ENCODE measurements at places on chromosomes 7 and 10. TPM values are rescaled to one million over a fixed set of nuclear protein-coding genes. Genes with fewer than 3 reads are reported as not detected.

Gene TFPI2
- 0.41 TPM for total RNA-seq

DNA sequence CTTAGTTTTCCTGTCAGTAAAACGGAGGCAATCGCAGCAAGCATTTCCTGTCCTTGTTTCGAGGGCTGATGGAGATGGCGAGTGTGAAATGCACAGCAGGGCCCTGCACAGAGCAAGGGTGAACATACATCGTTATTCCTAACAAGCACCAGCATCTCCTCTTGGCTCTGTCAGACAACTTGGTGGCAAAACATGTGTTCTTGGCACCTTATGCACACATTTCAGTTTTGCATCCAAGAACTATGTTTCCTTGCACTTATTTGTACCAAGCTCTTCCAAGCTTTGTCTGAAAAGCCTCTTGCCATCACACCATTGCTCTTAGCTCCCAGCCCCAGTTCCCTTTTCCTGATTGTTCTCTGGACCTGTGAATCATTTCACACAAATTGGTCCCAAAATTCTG lies 132.9 kb upstream of the GRB10 start:
- no peak for DNase-seq

GRCh38 chr7:49937608-49938007 lies 155.4 kb downstream of the ZPBP start:
- no peak for DNase-seq

DNA sequence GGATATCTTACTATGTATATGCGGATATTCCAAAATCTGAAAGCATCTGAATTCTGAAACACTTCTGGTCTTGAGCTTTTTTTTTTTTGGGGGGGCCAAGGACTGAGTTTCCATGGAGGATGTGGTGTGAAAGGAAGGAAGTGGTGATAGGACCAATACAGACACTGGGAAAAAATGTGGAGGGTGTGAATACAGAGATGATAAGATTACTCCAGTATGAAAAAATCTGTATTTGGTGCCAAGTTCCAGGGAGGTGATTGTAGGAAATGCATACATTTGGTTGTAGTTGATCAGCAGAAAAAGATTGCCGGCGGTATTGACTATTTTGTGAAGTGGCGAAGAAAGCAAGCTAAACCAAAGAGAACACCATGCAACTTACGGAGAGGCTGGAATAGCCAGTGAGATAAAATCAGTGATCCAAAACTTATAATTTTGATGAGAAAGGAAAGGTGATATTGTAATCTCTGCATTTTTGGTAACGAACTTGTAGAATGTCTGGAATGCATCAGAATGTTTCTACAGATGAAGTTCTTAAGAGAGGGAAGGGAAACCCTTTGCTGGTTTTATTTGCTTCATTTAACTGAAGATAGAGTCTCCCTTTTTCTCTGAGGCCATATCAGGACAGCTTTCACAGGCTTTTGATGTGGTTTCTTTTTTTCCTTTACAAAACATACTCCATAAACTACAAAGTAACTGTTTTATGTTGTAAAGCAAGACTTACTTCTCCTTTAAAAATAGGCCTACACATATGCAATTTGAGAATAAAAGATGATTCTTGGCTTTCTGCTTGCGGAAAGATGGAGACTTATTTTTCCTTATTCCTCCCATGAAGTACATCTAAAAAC lies 6.0 kb downstream of the WDR37 start:
- no peak for DNase-seq

Gene SPDYE6
- not detected for total RNA-seq

DNA sequence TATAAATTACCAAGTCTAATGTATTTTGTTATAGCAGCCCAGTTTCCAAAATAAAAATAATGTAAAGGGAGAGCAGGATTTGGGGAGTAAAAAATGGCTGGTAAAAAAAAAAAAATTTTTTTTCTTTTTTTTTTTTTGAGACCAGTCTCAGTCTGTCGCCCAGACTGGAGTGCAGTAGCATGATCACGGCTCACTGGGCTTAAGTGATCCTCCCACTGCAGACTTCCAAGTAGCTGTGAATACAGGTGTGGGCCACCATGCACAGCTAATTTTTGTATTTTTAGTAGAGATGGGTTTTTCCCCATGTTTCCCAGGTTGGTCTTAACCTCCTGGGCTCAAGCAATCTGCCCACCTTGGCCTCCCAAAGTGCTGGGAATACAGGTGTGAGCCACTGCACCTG lies 4.8 kb upstream of the LSM8 start:
- DNase-seq: no peak

- no peak for DNase-seq
These were observed 36.6 kb upstream of the DUSP5 start for GRCh38 chr10:110461088-110461487.

DNA sequence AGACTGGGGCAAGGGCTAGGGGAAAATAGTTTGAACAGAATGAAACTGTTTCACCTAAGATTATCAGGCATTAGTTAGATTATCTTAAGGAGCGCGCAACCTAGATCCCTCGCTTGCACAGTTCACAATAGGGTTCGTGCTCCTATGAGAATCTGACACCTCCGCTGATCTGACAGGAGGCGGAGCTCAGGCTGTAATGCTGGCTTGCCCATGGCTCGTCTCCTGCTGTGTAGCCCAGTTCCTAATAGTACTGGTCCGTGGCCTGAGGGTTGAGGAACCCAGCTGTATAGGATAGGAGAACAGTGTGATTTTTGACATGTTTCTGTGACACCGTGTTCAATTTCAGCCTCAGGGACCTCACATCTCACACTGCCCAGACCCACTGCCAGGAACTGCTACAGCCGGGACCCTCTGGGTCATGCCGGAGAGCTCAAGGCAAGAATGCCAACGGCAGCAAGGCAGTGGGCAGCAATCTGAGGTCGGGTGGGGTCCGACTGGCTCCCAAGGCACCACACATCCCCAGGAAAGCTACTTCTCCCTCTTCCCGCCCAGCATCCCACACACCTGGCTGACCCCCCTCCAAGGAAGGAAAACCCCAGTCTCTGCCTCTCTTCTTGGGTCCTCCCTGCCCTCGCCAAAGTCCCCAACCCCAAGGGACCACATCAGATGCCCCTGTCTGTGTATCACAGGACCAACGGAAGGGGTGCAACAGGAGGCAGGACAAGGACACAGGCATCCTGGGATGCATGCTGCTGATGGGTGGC lies 31.7 kb downstream of the CAMK2B start:
- DNase-seq: no peak

Gene TNS3
- total RNA-seq: 6.1 TPM

All from frontal cortex (tissue), 4 donors.